Activated CD4-positive, alpha-beta T cell treated with anti-CD3 and anti-CD28 coated beads for 36 hours (primary cell): ENCODE measurements at places on chromosomes 1 and 21. TPM values are rescaled to one million over a fixed set of nuclear protein-coding genes. Genes with fewer than 3 reads are reported as not detected.

SMCP gene
- not detected for total RNA-seq

ATP1A4 gene
- total RNA-seq = not detected

AMPD1 gene
- total RNA-seq = not detected

XCL2 gene
- 1.5 TPM for total RNA-seq

SLC37A1 gene
- 18.2 TPM for total RNA-seq

TAL1 gene
- total RNA-seq = not detected

SERINC2 gene
- 0.14 TPM for total RNA-seq

ZFYVE9 gene
- 4.7 TPM for total RNA-seq

TEKT2 gene
- not detected for total RNA-seq

S100B gene
- total RNA-seq = not detected

ACTL8 gene
- not detected for total RNA-seq

SLC25A34 gene
- 0.82 TPM for total RNA-seq

RHOU gene
- 1.2 TPM for total RNA-seq

DLGAP3 gene
- 0.63 TPM for total RNA-seq

- no peak for DNase-seq
Observed at GRCh38 chr1:161919229-161919628, 104.4 kb downstream of the OLFML2B start.

GRCh38 chr1:231630558-231631205 is 4.1 kb downstream of the DISC1 start:
- DNase-seq = no peak

DNA sequence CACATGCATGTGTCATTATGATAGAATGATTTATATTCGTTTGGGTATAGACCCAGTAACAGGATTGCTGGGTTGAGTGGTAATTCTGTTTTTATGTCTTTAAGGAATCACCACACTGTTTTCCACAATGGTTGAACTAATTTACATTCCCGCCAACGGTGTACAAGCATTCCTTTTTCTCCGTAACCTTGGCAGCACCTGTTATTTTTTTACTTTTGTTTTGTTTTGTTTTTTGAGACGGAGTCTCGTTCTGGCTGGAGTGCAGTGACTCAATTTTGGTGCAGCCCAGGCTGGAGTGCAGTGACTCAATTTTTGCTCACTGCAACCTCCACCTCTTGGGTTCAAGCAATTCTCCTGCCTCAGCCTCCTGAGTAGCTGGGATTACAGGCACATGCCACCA is 8.5 kb upstream of the S100B start:
- no peak for DNase-seq

DNA sequence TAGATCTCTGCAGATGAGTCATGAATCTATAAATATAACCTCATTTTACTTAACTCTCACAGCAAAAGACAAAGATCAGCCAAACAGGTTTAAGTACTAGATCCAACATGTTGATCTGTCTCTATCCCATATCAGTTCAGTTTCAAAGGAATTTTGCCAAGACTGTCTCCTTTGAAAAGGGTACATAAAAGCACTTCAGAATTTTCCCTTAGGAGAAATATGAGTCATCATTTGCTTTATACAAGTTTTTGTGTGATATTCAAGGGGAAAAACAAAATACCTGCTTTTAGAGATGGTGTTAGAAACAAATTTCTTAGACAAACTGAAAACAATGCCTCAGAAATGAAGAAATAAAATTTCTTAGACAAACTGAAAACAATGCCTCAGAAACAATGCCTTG is 73.5 kb upstream of the LRRC7 start:
- no peak for DNase-seq

GRCh38 chr1:181545395-181545794 is 62.1 kb downstream of the CACNA1E start:
- no peak for DNase-seq

- no peak for DNase-seq
Observed at GRCh38 chr1:53266038-53266437, 27.7 kb upstream of the MAGOH start.

GRCh38 chr21:42526379-42526727 is 12.7 kb downstream of the SLC37A1 start:
- no peak for DNase-seq

GRCh38 chr1:68230484-68230802 is 1.9 kb downstream of the WLS start:
- no peak for DNase-seq

DNA sequence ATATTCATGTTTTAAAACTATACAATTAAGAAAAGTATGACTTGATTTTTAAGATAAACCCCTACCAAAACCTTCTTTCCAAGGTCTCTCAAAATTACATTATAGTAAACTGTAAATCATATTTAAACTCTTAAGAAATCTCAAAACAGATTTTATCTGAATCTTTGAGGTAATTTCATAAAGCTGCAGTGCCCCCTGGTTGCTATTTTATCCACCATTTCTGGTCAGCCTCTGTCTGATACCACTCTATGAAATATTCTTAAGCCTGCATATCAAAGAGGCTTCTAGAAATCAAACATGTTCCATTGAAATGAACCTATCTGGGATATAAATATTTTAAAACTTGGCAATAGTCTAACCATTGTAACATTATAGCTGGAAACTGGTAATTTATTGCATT is 317.3 kb downstream of the COL11A1 start:
- no peak for DNase-seq

DNA sequence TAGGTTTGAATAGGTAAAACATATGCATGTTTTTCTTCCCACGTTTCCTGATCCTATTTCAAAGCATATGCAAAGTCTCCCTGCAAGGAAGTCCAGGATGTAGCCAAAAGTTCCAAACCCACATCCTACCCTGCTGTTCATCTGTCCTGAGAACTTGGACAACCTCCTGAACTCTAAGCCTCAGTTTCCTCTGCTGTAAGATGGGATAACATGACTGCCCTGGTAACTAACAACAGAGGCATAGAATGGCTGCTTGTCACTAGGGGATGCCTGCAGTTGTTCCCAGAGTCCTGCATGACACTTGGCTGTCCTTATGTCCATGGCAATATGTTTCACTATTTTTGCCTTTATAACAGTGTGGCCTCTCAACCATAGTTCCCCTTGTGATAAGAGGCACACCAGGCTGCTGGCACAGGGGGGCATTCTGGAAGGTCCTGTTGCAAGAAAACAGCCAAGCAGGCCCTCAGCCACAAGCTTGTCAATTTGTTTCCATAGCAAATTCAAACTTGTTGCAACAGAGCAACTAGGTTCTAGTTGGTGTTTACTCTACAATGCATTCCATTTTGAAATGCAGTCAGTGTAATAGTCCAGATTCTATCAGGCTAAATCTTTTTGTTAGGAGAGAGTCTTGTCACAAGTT is 1.5 kb upstream of the HDGF start:
- no peak for DNase-seq

DNA sequence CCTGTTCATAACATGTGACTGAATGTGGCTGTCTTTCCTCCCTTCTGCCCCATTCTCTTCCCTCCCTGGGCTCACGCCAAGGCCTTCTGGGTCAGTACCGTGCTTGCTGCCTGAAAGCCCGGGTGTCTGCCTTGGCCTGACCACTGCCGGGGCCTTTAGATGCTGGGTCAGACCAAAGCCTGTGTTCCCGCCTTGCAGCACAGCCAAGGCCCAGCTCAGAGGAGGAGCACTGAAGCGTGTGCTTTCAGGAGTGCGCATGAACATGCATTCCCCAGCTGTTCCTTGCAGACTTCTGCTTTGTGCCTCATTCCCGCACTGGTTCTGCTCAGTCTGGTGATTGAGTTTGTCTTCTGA is 27.0 kb upstream of the SARS1 start:
- DNase-seq = no peak

- peak; percentile 80 for DNase-seq
Observed at GRCh38 chr1:193479187-193479586, 292.8 kb upstream of the B3GALT2 start.

DNA sequence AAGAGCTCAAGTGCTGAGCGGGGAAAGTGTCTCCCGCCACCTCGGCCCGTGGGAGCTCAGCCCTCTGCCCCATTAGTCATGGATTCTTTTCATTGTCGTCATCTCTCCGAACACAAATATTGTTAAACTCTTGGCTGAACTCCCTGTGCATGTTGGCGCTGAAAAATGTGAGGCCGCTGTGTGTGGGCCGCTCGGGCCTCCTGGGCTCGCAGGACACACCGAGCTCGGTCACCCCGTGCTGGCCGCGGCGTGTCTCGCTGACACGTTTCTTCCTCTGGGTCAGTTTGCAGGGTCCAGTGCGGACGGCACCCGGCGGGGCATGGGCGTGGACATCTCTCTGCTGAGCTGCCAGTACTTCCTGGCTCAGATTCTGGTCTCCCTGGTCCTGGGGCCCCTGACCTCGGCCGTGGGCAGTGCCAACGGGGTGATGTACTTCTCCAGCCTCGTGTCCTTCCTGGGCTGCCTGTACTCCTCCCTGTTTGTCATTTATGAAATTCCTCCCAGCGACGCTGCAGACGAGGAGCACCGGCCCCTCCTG is 25.6 kb downstream of the SLC45A1 start:
- no peak for DNase-seq

GRCh38 chr21:33703750-33704606 is 61.7 kb downstream of the ITSN1 start:
- DNase-seq = no peak

DNA sequence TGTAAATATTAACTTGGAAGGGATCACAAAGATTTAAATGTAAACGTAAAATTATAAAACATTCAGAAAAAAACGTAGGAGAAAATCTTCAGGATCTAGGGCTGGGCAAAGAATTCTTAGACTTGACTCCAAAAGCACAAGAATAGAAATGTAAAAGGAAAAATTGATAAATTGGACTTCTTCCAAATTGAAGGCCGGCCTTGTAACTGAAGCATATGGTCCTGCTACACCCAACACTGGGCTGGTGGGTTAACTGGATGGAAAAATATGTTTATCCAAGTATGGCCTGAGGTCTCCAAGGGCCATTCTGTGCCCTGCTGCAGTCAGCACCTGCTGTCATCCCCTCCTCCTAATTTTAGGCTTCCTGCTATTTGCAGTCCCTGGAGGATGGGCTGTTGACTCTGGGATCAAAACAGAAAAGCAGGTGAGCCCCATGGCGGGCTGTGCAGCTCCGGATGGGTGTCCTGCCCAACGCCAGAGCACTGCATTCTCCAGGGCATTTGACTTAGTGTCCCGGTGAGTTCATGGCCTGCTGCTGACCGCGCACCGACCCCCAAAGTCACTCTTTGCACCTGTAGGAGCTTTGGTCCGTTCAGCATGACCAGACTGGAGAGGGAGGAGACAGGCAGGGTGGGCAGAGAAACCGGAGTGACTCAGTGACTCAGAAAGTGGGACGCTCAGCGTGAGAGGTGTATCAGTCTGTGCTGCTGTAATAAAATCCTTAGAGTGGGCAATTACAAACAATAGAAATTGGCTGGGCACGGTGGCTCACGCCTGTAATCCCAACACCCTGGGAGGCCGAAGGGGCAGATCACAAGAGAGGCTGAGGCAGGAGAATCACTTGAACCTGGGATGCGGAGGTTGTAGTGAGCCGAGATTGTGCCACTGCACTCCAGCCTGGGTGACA is 6.1 kb upstream of the AIRE start:
- DNase-seq = no peak

- no peak for DNase-seq
Observed at GRCh38 chr1:10598389-10598702, 123.6 kb downstream of the PEX14 start.

GRCh38 chr1:197252973-197253372 is 15.1 kb upstream of the CRB1 start:
- DNase-seq = no peak

DNA sequence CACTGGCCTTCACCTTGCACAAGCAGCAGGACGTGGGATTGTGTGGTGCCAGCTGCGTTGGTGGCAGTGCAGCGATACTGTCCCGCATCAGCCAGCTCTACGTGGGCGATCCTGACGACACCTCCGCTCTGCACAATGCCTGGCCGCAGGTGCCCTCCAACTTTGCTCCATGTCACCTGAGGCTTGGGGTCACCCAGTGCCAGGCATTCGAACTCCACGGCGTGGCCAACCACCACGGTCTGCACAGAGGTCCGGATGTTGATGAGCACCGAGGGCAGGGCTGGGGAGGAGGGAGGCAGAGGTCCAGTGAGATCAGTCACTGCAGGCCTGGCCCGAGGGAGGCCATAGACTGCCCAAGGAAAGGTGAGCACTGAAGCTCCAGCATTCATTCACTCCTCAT is 22.6 kb downstream of the LDLRAD2 start:
- DNase-seq = no peak

- no peak for DNase-seq
Observed at GRCh38 chr1:38576241-38576640, 283.3 kb downstream of the RRAGC start.

DNA sequence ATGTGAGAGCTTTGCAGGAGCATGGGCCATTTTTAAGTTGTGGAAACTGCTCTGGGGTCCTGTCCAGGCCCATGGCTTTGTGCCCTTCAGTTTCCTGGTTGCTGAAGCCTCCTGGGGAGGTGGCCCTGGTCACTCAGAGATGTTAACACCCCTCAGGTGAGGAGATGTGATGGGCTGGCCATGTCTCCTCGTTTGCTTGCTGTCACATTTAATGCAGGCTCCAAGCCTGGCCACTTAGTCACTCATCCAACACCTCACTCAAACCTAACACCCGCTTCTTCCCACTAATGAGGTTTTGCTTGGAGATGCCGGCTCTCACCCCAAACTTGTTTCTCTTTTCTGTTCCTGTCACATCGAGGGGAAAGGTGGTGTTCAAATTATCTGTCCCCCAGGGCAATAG is 192.7 kb downstream of the PTPRU start:
- DNase-seq = no peak

DNA sequence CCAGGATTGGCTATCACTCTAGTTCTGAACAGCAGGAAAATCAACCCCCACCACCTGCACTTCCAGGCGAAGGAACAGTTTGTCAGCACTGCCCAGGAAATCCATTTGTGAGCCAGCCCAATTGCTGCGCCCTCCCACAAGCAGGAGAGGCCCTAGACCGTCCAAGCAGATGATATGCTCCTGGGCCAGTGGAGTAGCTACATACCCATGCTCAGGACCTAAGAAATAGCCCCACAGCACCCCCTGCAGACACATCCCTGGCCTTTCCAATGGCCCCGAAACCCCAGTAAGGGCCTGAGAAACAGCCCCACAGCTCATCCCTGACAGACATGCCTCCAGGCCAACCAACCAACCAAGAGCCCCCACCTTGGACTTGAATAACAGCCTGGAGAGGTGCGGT is 111.5 kb upstream of the ZC3H11B start:
- no peak for DNase-seq

DNA sequence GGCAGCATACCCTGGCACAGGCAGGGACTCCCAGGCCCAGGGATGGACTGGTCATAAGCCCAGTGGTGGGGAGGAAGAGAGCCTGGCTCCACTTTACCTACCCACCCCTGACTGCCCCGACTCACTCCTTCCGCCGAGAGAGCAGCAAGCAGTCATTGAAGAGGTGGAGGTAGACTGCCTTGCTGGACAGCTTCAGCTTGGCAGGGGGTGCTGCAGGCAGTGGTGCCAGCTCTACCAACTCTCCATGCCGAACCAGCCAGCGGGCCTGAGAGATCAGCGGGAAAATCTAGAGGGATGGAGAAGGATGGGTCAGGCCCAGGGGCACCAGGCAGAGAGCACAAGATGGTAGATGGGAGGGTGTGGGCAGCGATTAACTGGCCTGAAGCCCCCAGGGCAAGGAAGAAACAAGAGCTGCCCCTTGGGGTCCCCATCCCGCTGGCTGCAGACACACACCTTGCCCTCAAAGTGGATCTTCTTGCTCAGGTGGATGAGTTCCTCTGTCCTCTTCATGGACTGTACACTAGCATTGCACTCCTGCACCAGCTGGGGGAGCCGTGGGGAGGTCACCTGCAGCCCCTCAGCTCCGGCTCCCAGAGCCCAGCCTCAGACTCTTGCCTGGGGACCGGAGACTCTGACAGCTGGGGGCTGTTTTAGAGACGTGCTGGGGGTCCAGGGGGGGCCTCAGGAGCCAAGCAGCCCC is 7.7 kb downstream of the ARHGEF19 start:
- peak; percentile 70 for DNase-seq

GRCh38 chr1:98914547-98914946 is 90.1 kb downstream of the PLPPR5 start:
- no peak for DNase-seq
